Stimulated activated CD4-positive, alpha-beta T cell treated with anti-CD3 and anti-CD28 coated beads, Interleukin-12 subunit alpha, Interleukin-12 subunit beta, amount 100 ng/mL, for 48 hours (primary cell): ENCODE measurements at places on chromosomes 5 and 9.
A peak's percentile ranks its signal among the peaks of the same experiment; 100 is the strongest.

GRCh38 chr5:179023528-179024189, at the start of gene ZNF879:
Gene ZNF879 (plus strand): TSS chr5:179023804. CDS start chr5:179025005, 1,201 bp downstream.
- peak; percentile 87 for DNase-seq

- no peak for DNase-seq
Observed at GRCh38 chr5:139662617-139663016, 14.5 kb downstream of the CXXC5 start.

DNA sequence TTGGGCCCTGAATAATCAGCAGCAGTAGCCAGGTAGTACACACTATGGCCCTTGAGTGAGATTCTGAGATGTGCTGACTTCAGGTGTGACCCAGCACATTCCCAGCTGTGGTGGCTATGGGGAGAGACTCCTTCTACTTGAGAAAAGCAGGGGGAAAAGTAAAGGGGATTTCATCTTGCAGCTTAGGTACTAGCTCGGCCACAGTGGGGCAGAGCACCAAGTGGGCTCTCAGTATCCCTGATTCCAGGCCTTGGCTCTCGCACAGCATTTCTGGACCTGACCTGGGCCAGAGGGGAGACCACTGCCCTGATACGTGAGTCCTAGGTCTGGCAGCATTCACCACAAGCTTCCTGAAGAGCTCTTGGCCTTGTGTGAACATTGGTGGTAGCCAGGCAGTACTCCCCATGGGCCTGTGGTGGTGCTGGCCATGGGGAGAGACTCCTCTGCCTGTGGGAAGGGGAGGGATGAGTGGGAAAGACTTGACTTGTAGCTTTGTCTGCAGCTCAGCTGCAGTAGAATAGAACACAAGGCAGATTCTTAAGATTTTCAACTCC, 27.6 kb downstream of the PTGS1 start:
- DNase-seq = no peak

GRCh38 chr5:10747678-10748622, 13.1 kb downstream of the DAP start:
- DNase-seq = no peak

DNA sequence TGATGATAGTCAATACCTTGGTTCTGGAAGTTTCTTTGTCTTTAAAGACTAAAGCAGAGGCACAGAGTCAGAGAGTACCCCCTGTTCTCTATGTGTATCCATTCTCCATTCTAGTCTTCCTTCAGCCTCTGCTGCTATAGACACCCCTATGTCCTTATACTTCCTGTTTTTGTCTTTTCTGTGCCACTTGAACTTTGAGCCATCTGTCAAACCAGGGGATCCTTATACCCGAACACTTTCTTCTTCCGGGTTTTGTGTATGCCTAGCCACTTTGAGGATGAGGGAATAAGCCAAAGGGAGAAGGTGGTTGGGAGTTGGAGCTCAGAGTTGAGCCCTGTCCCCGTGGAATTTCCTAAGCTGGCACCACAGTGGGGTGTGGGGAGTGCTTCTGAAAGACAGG, 61.1 kb upstream of the IL6ST start:
- DNase-seq = no peak

- DNase-seq = no peak
Observed at GRCh38 chr5:136143763-136144162, 11.1 kb downstream of the SMAD5 start.

DNA sequence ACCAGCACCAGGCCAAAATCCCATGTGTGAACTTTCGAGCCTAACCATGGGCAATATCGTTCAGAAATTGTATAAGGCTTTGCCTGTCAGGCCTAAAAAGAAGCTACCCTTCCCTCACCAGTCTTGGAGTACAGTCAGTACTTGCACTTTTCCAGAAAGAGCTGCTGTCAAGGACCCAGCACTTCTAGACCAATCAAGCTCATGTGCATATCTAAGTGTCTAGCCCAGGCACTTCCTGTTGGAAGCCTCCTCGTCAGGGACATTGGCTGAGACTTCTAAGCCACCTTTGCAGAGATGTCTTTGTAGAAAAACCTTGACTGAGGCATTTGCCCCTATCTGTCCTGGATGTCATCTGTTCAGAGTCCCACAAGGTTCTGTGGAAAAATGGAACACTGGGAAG, 1930.5 kb downstream of the EFNA5 start:
- no peak for DNase-seq

- DNase-seq = no peak
Observed at GRCh38 chr9:133795049-133795448, 56.9 kb upstream of the SARDH start.

DNA sequence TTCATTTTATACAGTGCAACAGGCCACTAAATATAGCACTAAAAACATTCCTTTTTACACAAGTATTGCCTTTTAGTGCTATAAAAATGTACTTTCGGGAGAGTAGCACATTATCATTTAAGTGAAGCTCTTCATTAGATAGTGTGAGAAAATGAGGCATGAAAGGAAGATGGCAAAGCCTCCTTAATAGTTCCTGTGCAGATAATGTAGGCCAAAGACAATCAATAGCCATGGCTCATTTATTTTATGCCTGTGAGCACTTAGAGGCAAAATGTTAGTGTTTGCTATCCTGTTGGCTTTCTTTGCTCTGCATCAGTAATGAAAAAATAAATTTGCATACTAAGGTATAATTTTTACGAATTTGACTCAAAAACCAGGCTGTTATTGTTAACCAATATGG, 929.5 kb upstream of the C9orf72 start:
- DNase-seq = no peak

DNA sequence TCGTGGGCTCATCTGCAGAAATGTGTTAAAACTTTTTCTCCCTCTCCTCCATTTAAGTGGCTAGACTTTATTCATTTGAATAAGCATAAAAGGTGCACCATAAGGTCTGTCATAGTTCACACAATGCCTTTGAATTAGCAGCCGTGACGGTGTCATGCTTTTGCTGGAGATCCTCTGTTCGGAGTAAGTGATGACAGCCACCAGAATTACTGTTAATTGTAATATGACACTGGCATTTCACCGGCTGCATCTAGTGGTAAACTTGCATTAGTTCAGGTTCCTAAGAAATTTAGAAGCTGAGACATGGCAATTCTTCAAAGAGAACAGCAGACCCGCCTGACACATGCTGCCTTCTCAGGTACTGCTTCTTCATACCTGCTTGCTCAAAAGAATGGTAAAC, 241.7 kb downstream of the EBF1 start:
- DNase-seq = no peak

- DNase-seq = no peak
Observed at GRCh38 chr9:120904978-120905301, 21.7 kb downstream of the TRAF1 start.

DNA sequence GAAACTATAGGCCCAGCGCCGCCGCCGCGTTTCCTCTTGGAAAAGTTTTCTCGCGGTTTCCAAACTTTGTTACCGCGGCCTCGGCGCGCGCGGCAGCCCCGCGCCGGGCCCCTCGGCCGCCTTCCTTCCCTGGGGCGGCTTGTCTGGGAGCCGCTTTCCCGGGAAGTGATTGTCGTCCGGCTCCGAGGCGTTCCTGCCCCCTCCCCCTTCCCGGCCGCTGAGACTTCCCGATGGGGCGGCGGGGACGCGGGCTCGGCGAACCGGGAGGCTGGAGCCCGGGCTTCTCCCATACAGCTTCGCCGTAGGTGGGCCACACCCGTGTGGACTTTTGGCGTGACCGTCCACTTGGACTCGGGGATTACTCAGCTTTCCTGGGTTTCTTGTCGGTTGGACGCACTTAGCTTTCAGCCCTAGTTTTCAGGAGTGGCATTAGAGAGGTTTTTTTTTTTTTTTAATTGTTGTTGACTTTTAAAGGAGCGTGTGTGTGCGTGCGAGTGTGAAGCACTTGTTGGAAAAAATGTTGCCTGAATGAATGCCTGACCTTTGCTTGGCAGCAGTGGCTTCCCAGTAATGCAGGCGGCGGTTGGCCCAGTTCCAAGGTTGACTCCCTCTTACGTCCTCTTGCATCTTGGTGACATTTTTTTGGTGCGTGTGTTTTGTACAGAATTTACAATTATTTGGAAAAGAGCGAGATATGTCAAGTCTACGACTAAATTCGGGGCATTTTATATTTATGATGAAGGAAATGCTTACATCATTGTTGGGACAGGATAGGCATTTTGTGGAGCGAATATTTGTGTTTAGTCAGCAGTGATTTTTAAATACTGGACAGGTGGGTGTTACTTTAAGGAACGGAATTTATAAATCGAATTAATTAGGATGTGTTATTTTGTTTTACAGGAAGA, 821 bp downstream of the CTNNA1 start:
- peak; percentile 60 for DNase-seq

GRCh38 chr5:10860645-10861422, 99.8 kb upstream of the DAP start:
- DNase-seq = no peak

DNA sequence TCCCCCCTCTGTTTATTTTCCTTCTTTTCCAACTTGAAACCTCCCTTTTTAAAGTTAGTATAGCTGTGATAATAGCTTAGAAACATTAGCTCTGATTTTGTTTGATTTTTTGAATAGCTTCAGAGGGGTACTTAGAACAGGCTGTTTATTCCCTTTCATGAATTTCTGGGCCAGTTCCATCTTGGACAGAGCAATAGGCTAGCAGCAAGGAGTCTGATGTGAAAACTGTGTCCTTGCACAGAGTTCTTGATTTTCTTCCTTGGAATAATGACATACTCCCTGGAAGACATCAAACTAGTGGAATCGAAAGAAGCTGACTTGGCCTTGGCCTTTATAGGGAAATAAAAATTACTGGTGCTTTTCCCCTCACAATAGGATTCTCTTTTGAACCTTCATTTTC, 32.9 kb downstream of the NTRK2 start:
- DNase-seq = no peak

- DNase-seq = no peak
Observed at GRCh38 chr9:135073081-135073740, 14.3 kb upstream of the OLFM1 start.

GRCh38 chr5:16709691-16710433, 93.1 kb upstream of the RETREG1 start:
- no peak for DNase-seq

- no peak for DNase-seq
Observed at GRCh38 chr5:85453026-85453349, 1068.3 kb upstream of the EDIL3 start.

DNA sequence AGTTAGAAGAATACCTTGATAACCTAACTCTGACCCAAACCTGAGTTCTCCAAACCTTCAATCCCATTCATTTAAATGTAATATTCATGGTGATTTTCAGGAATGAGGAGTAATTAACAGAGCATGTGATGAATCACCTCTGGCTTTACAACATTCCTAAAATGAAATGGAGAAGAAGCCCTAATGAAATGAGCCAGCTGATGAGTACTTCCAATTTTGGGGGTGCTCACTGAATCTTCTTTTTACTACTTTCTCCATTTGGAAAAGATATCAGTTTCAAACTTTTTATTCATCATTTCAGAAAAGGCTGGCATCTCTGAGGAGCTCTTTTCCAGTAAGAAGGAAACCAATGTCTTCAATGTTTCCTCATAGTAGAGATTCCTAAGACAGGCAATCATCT, 2.9 kb upstream of the SPINK5 start:
- DNase-seq = no peak

DNA sequence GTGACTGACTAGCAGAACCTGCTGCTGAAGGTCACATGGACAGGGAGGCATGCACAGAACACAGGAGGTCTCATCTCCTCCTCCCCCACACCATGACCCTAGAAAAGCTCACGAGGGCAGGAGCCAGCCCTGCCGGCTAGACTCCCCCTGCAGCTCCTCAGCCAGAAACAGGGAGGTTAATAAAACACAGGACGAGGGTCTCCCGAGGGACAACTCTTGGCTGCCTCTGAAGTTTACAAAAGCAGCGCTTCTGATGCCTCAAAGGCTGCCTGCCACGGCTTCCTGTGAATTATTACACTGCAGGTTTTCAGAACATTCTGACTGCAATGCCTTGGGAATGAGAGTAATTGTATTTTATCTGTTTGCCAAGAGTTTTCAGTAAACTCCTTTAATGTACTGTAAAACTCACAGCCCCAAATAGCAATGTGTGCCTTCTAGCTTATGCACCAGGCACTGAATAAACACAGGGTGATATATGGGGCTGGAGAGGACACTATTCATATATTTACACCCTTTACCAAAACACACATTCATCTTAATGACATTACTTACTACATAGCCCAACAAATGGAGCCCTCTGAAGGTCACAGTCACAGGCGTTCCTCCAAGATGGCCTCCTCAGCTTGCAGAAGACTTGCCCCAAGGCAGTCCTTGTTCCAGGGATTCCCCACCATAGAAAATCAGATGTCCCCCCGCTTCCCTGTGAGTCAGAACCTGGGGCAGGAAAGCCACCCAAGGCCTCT, 83.7 kb downstream of the C5orf15 start:
- DNase-seq = no peak
